PC-9 (cell line): ENCODE measurements at places on chromosomes 3 and 15. TPM values are rescaled to one million over a fixed set of nuclear protein-coding genes. Genes with fewer than 3 reads are reported as not detected.

FGD5 gene
- not detected in 2 replicates for total RNA-seq

SPSB4 gene
- not detected in 2 replicates for total RNA-seq

CISH gene
- 2.7 and 3.2 TPM in 2 replicates for total RNA-seq

SCAANT1 gene
- not detected in 2 replicates for total RNA-seq

ONECUT1 gene
- total RNA-seq = not detected in 2 replicates

ERICH6 gene
- not detected in 2 replicates for total RNA-seq

GOLGA6L7 gene
- total RNA-seq = not detected in 2 replicates

SLC9C1 gene
- total RNA-seq = not detected in 2 replicates

ATP13A4 gene
- total RNA-seq = 0.22 TPM in 1 of 2 replicates, not detected in the other

DCLK3 gene
- not detected in 2 replicates for total RNA-seq

OR5K4 gene
- not detected in 2 replicates for total RNA-seq

SLC51A gene
- 10.3 and 13.9 TPM in 2 replicates for total RNA-seq

HTR3E gene
- not detected in 2 replicates for total RNA-seq

CCDC54 gene
- total RNA-seq = not detected in 2 replicates

CLDN16 gene
- 0.20 and 0.46 TPM in 2 replicates for total RNA-seq

PKM gene
- total RNA-seq = 1,294 and 1,809 TPM in 2 replicates

IMPG2 gene
- 0.05 and 0.11 TPM in 2 replicates for total RNA-seq

CDAN1 gene
- 19.2 and 23.4 TPM in 2 replicates for total RNA-seq

GPD1L gene
- total RNA-seq = 10.3 and 11.2 TPM in 2 replicates

ETV5 gene
- 39.3 and 65.7 TPM in 2 replicates for total RNA-seq

NOX5 gene
- total RNA-seq = 0.85 and 1.5 TPM in 2 replicates

ZMYND10 gene
- total RNA-seq = 4.4 and 8.7 TPM in 2 replicates

THSD4 gene
- total RNA-seq = 29.3 and 33.1 TPM in 2 replicates

AMOTL2 gene
- 147 and 221 TPM in 2 replicates for total RNA-seq

CCR1 gene
- total RNA-seq = 0.28 TPM in 1 of 2 replicates, not detected in the other

TRIM69 gene
- 17.4 and 21.3 TPM in 2 replicates for total RNA-seq

PPARG gene
- 60.2 and 61.5 TPM in 2 replicates for total RNA-seq

FBXW12 gene
- not detected in 2 replicates for total RNA-seq

GP5 gene
- not detected in 2 replicates for total RNA-seq

GXYLT2 gene
- total RNA-seq = 1.7 and 2.9 TPM in 2 replicates

NEK10 gene
- total RNA-seq = 1.7 and 4.3 TPM in 2 replicates

GJD2 gene
- not detected in 2 replicates for total RNA-seq

GABRB3 gene
- total RNA-seq = 4.9 and 6.3 TPM in 2 replicates

TTLL13 gene
- total RNA-seq = 0.93 and 0.96 TPM in 2 replicates

KLHL40 gene
- not detected in 2 replicates for total RNA-seq

CDCP1 gene
- 75.7 and 85.0 TPM in 2 replicates for total RNA-seq

MSL2 gene
- 31.1 and 34.1 TPM in 2 replicates for total RNA-seq

TRPM1 gene
- not detected in 2 replicates for total RNA-seq

GPR87 gene
- 9.0 and 15.5 TPM in 2 replicates for total RNA-seq

KIF15 gene
- 16.5 and 25.8 TPM in 2 replicates for total RNA-seq

BLM gene
- total RNA-seq = 15.1 and 19.1 TPM in 2 replicates

CLK3 gene
- total RNA-seq = 70.7 and 80.1 TPM in 2 replicates

SLC22A13 gene
- 0.40 and 0.44 TPM in 2 replicates for total RNA-seq

APBA2 gene
- not detected in 2 replicates for total RNA-seq

CHCHD6 gene
- 47.7 and 48.2 TPM in 2 replicates for total RNA-seq

DUOX1 gene
- 0.08 TPM in 1 of 2 replicates, not detected in the other for total RNA-seq

LNP1 gene
- 4.8 TPM in 2 replicates for total RNA-seq

MESP1 gene
- total RNA-seq = 8.5 and 17.8 TPM in 2 replicates

SPTBN5 gene
- total RNA-seq = 2.6 and 4.2 TPM in 2 replicates

SIDT1 gene
- 1.2 and 3.3 TPM in 2 replicates for total RNA-seq

EXD1 gene
- 0.70 TPM in 1 of 2 replicates, not detected in the other for total RNA-seq

EIF2A gene
- 96.4 and 102 TPM in 2 replicates for total RNA-seq

USP13 gene
- total RNA-seq = 24.7 and 24.8 TPM in 2 replicates

HYKK gene
- total RNA-seq = 5.6 and 6.9 TPM in 2 replicates

DAG1 gene
- 156 and 206 TPM in 2 replicates for total RNA-seq

CLSTN2 gene
- total RNA-seq = not detected in 2 replicates
